ENCODE measurements at places on chromosomes 5 and 9. TPM values are rescaled to one million over a fixed set of nuclear protein-coding genes. Genes with fewer than 3 reads are reported as not detected.

DNA sequence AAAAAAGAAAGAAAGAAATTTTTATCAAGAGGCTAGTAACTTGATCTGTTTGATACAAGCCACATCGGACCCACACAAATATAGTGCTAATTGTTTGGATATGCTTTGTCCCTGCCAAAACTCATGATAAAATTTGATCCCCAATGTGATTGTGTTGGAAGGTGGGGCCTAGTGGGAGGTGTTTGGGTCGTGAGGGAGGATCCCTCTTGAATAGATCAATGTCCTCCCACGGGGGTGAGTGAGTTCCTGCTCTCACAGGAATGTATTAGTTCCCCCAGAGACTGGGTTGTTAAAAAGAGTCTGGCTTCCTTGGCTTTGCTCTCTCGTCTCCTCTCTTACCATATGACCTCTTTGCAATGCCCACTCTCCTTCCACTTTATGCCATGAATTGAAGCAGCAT, 80.6 kb upstream of the CPLX2 start:
- no peaks in the 10 kb centered on the region for H3K36me3 ChIP-seq
- H3K4me3 ChIP-seq: no peak overlapping the region
- no peaks in the 10 kb centered on the region for H3K4me1 ChIP-seq
- no peak overlapping the region for H3K27ac ChIP-seq
- H3K27me3 ChIP-seq: peaks cover 21% of the 10 kb centered on the region

GRCh38 chr5:136424835-136425584, 59.7 kb upstream of the TRPC7 start:
- H3K4me1 ChIP-seq: no peaks in the 10 kb centered on the region
- no peak overlapping the region for H3K4me3 ChIP-seq
- H3K27ac ChIP-seq: no peak overlapping the region
- no peak for DNase-seq
- no peaks in the 10 kb centered on the region for H3K36me3 ChIP-seq
- H3K27me3 ChIP-seq: no peaks in the 10 kb centered on the region

GRCh38 chr5:179260324-179261070, 84.8 kb downstream of the ADAMTS2 start:
- no peaks in the 10 kb centered on the region for H3K36me3 ChIP-seq
- H3K4me1 ChIP-seq: peaks cover 22% of the 10 kb centered on the region
- H3K27ac ChIP-seq: no peak overlapping the region
- H3K27me3 ChIP-seq: peaks cover 12% of the 10 kb centered on the region
- no peak overlapping the region for H3K4me3 ChIP-seq
- peak; percentile 76 for DNase-seq

DNA sequence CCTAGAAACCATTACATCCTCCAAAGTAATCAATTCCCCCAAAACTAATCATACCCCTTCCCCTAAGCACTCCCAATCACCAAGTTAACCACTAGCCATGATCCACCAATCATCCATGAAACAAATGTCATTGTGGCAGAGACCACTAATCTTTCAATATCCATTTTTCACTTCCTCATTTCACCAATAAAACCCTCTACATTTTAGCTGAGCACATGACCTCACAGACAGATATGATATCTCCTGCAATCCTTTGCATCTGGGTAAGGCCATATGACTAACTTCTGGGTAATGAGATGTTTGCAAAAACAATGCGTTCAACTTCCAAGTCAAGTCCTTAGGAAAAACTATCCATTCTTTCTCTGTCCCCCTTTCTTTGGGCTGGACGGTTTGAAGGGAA, 20.7 kb downstream of the OR2S2 start:
- DNase-seq: no peak
- no peaks in the 10 kb centered on the region for H3K27me3 ChIP-seq
- H3K4me1 ChIP-seq: no peaks in the 10 kb centered on the region
- no peaks in the 10 kb centered on the region for H3K36me3 ChIP-seq
- H3K27ac ChIP-seq: no peak overlapping the region
- no peak overlapping the region for H3K4me3 ChIP-seq

DNA sequence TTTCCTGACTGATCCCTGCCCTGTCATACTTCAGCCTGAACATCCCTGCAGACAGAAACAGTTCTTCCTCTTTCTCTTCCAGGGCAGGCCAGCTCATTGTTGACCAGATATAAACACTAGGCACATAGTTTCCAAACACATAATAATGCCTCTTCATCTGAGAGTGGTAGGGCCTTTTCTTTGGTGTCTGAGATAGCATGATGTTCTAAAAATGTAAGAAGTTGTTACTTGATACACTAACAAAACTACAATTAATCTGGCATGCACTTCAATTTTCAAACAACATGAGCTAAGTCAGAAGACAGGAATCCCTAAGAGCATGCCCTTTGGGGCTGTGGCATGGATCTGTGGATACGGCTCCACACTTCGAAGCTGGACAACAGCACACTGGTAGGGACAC, 246.6 kb downstream of the SPOCK1 start:
- no peak overlapping the region for H3K4me3 ChIP-seq
- DNase-seq: no peak
- no peaks in the 10 kb centered on the region for H3K27me3 ChIP-seq
- no peak overlapping the region for H3K27ac ChIP-seq
- H3K4me1 ChIP-seq: no peaks in the 10 kb centered on the region

DNA sequence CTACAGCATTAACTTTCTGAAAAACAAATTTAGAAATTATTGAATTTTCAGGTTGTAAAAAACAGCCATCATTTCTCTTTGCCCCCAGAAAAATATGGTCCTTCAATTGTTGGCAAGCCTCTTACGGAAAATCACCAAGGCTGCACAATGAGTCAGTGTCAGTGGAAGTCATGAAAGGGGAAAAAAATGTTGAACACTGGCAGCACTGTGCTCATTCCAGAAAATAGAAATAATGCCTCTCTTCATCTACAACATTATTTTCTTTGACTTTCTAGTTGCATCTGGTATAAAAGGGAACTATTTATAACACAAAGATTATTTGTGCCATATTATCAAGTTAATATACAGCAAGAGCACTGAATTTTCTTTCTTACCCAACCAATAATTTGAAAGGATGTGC, 26.7 kb upstream of the STK32A start:
- no peak for DNase-seq
- no peaks in the 10 kb centered on the region for H3K27me3 ChIP-seq

DNA sequence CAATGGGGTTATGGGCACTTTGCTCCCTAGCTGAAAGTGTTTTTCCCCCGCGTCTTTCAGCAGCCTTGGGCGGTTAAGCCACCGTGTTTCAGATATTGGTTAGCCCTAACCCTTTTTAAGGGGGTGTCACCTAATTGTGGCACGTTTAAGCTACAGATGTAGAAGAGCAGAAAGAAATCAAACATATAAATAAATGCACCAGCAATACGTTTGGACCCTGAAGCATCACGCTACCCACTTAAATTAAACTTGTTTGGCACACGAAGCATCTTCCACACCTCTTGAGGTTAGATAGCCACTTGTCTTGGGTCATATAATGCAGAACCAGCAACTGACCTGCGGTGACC, 768 bp downstream of the YTHDC2 start:
- peaks cover 7% of the 10 kb centered on the region for H3K36me3 ChIP-seq
- H3K4me3 ChIP-seq: peak overlapping the region; percentile 85
- no peak for DNase-seq

- no peaks in the 10 kb centered on the region for H3K27me3 ChIP-seq
- H3K4me1 ChIP-seq: peaks cover 25% of the 10 kb centered on the region
- no peak overlapping the region for H3K27ac ChIP-seq
- H3K4me3 ChIP-seq: no peak overlapping the region
- no peak for DNase-seq
- H3K36me3 ChIP-seq: no peaks in the 10 kb centered on the region
Measured at GRCh38 chr5:65971643-65972042, 45.3 kb downstream of the ERBIN start.

- no peak overlapping the region for H3K4me3 ChIP-seq
- no peaks in the 10 kb centered on the region for H3K36me3 ChIP-seq
- H3K4me1 ChIP-seq: no peaks in the 10 kb centered on the region
- no peak overlapping the region for H3K27ac ChIP-seq
- DNase-seq: no peak
- no peaks in the 10 kb centered on the region for H3K27me3 ChIP-seq
Measured at GRCh38 chr5:147055850-147056566, 177.5 kb upstream of the PPP2R2B start.

DNA sequence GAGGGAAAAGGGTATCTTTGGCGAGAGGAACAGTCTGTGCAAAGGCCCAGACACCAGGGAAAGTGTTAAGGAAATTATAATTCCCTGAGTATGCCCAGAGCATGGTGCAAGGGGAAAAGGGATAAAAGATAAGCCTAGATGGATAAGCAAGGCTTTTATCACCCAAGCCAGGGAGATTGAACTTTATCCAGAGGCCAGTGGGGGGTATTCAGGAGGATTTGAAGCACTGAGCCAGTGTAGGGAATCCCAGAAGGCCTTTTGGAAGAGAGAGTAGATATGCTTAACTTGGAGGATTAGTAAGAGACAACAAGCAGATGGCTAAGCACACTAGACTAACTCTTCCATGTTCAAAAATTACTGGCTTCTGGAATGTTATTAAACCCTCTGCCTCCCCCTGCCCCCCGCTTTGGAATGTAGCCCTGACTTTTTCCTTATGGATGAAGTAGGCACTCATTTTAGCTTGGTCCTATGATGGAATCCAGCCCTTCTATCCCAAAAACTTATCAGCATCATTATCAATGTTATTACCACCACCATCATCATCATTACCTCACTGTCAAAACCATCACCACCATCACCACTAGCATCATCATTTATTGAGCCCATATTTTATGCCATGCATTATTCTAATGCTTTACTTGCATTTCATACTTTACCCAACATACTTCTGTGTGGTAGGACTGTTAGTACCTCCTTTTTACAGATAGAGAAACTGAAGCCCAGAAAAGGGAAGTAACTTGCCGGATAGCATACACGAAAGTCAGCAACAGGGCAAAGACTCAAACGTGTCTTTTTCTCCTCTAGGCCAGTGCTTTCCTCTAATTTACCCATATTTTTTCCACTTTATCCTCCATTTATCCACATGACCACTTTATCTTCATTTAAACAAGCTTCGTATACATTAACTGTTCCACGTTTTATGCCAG, 237.0 kb downstream of the PAPPA start:
- H3K36me3 ChIP-seq: no peaks in the 10 kb centered on the region
- no peak for DNase-seq
- H3K27me3 ChIP-seq: no peaks in the 10 kb centered on the region
- H3K4me1 ChIP-seq: no peaks in the 10 kb centered on the region

DNA sequence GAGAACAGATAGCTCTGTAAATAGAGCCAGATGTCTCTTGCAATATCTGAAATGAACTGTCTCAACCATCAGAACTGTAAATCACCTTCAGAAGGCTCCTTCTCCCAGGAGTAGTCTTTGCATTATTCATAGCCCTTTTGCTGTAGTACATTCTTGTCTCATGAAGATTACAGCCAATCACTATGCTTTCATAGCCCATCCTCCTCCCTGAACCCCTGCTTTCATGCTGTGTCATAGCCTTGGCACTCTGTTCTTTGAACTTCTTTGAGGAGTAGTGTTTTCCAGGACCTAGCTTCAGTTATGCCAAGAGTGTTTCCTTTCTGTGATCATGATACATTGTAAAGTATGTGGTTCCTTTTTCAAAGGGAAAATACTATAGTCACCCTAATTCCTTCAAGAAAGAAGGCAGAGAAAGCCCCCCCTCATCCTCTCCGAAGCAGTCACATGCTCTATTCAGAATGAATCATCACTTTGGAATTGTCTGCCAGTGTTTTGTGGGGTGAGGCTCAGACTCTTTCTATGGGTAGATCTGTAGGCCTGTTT, 61.1 kb downstream of the GRIA1 start:
- no peaks in the 10 kb centered on the region for H3K27me3 ChIP-seq
- H3K27ac ChIP-seq: no peak overlapping the region
- no peak for DNase-seq
- peaks cover 19% of the 10 kb centered on the region for H3K4me1 ChIP-seq
- H3K4me3 ChIP-seq: no peak overlapping the region

DNA sequence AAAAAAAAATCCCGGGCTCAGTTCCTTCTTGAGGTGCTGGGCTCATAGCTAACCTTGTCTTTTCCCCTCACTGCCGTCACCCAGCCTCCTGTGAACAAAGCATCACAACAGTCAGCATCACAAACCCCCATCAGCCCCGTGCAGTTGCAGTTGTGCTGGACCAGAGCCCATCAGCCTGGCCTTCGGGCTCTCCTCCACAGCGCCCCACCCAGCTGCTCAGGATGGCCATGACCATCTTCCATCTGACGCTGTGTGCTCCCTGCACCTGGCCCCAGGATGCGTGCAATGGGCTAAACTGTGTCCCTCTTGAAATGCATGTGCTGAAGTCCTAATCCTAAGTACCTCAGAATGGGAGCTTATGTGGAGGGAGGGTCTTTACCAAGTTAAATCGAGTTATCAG, 48.1 kb downstream of the NSUN2 start:
- H3K27me3 ChIP-seq: peaks cover 30% of the 10 kb centered on the region
- peaks cover 10% of the 10 kb centered on the region for H3K4me1 ChIP-seq
- no peak overlapping the region for H3K4me3 ChIP-seq
- H3K27ac ChIP-seq: no peak overlapping the region
- DNase-seq: no peak

DNA sequence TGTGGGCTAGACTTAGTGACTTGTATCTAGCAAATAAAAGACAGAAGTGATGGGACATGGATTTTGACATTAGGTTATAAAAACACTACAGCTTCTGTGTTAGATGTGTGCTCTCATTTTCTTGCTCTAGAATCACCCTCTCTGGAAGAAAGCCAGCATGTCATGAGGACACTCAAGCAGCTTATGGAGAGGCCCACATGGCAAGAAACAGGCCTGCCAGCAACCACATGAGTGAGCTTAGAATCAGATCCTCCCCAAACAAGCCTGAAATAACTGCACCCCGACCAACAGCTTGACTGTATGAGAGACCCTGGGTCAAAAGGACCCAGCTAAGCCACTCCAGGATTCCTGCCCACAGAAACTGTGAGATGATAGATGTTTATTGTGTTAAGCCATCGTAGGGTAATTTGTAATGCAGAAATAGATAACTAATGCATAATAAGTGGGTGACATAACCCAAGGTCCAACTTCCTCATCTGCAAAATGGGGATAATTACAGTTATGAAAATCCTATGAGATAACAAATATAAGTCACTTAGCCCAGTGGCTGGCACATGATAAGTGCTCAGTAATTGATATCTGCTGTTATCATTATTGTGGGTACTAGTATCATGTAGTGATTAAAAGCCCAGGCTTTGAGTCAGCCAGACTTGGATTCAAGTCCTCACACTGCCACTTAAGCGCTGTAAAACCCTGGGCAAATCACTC, 86.5 kb downstream of the KLHL3 start:
- no peak overlapping the region for H3K27ac ChIP-seq
- peaks cover 3% of the 10 kb centered on the region for H3K4me1 ChIP-seq
- DNase-seq: no peak
- H3K36me3 ChIP-seq: no peaks in the 10 kb centered on the region

Gene SHOC1
- total RNA-seq: 0.56 TPM

Gene ATG10
- 10.7 TPM for total RNA-seq

Gene GARIN3
- total RNA-seq: not detected

Gene SHISAL2B
- not detected for total RNA-seq

Gene TRPM6
- total RNA-seq: 1.6 TPM
